ENCODE measurements at places on chromosomes 4 and X.

- no peak for DNase-seq
Measured at GRCh38 chr4:536351-536972, 37.5 kb downstream of the PIGG start.

DNA sequence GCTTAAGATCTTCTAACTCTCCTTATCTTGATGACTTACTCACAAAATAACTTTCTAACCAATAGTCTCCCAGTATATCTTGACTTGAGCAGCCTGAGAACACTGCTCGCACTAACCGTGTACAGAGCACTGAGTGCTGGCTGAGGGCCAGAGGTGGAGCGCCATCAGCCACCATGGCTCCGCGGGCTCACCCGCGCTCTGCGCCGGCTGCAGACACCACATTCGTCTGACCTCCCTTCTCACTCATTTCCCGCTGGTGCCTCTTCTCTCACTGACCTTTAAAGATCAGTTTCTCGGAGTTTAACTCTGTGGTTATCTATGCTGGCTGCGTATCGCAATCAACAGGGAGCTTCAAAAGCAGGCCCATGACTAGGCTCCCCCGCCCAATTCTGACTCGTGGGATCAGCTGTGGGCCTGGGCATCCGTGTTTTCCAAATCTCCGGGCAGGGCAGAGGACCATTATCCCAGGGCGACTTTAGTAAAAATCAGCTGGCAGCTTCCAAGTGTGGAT is 78.6 kb downstream of the HAUS3 start:
- no peak for DNase-seq

GRCh38 chr4:167492007-167492406 is 257.7 kb upstream of the SPOCK3 start:
- no peak for DNase-seq

GRCh38 chrX:20230406-20230805 is 36.3 kb downstream of the RPS6KA3 start:
- no peak for DNase-seq

- DNase-seq = no peak
Measured at GRCh38 chrX:38225093-38225492, 4.4 kb upstream of the SRPX start.

DNA sequence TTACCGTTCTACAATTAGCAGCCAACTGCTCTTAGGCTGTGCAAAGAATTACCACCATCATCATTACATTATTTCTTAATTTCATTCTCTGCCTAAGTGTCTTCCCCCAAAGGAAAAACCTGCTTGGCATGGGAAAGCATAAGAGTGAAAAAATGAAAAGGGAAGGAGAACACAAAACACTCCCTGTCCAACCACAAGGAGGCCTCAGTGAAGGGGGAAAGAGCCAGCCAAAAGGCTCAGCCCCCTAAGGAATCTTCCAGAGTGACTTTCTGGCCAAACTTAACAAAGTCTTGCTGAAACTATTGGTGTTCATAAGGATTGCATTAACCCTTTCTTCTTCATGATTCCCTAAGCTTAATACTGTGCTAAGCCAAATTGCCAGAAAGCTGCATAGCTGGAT is 287.4 kb downstream of the SMARCA1 start:
- DNase-seq = no peak

DNA sequence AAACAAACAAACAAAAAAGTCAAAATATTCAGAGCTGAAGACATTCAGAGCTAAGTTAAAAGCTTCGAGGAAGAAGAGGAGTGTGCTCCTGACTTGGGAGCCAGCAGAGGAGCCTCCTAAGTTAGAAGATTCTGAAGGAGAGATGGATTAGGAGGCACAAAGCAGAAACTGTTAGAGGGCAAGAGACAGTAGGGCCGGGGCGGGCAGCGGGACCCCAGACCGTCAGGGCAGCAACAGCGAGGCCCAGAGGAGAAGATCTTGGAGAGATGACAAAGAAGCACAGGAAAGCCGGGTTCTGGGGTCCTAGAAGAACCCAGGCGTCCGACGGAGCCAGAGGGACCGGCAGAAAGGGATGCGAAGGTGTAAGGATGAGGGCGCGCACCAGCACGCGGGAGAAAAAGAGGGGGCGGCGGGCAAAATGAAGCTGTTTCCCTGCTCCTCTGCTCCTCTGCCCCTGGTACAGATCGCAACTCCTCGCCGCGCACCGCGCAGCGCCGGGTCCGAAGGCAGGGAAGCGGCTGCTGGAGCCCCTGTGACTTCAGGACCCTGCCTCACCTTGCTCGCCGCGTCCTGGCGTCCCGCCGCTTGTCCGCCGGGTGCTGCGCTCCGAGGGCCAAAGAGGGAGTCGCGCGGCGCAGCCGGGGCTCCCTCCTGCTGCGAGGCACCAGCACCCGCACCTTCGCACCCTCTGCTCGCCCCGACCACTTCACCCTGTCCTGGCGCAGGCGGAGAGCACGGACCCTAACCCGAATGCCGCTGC is 477 bp downstream of the KLHL13 start:
- DNase-seq = no peak

DNA sequence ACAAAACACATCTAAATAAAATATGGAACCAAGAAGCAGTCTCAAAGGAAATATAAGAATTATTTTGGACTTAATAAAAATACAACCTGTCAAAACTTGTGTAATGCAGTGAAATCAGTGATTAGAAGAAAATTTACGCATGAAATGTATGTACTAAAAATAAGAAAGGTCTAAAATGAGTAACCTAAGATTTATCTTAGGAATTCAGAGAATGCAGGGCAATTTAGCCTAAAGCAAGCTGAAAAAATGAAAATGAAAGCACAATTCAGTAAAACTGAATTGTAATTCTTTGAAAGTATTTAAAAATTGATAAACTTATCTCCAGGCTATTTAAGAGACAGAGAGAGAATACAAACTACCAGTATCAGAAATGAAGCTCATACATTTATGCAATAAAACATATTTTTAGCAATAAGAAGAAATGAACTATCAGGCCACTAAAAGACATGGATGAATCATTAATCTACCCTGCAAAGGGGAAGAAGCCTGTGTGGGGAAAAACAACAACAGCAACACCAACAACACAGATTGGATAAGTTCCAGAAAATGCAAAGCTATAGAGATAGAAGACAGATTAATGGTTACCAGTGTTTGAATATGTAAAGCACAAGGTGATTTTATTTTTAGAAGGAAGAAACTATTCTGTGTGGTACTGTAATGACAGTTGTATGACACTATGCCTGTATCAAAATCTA is 442.0 kb upstream of the ADGRL3 start:
- DNase-seq = no peak

DNA sequence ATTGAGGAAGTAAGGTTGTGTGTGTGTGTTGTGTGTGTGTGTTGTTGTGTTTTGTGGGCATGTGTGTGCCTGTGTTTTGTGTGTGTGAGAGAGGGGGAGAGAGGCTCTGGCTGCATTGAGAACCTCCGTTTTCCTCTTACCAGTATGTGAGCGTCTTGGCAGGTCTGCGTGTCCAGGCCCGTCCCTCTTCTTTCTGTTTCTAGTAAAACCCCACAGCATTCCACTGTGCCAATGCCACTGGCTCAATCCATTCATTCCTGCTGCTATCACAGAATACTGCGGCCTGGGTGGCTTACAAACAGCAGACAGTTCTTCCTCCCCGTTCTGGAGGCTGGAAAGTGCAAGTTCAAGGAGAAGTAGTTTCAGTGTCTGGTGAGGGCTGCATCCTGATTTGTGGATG is 15.5 kb upstream of the HTRA3 start:
- DNase-seq = no peak

DNA sequence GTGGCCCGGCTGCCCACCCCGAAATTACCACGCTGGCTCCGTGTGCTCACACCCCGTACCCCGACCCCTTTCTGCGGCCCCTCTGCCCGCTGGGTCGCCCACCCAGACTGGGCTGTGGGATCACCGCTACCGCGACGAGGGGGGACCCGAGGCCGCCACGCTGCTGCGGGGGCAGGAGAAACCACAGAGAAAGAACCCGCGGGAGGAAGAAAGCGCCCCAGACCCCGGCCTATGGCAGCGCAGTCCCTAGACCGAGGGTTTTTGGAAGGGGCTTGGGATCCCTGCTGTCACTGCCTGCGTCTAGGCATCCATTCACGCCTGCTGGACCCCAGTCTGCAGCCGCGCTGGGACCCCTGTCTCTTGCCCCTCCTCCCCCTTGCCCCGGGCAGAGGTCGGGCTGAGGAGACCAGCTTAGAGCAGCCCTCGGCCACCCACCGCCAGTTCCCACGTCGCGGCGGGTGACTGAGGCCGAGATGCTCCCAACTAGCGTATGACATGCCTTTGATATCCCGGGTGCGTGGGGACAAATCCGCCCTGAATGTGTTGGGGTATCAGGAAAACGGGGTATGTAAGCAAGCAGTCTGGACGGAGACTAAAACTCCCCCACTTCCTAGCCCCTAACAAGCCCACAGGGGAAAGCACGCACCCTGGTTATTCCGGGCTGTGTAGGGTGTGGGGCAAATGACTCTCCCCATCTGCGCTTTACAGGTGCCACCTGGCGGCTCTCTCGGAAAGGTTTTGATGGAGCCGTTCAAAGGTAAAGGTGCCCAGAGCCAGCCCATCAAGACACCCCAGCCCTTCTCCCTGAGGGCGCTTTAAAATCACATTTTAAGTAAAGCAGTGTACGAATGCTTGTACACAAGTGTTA is 862 bp upstream of the INPP4B start:
- DNase-seq = peak; percentile 65

DNA sequence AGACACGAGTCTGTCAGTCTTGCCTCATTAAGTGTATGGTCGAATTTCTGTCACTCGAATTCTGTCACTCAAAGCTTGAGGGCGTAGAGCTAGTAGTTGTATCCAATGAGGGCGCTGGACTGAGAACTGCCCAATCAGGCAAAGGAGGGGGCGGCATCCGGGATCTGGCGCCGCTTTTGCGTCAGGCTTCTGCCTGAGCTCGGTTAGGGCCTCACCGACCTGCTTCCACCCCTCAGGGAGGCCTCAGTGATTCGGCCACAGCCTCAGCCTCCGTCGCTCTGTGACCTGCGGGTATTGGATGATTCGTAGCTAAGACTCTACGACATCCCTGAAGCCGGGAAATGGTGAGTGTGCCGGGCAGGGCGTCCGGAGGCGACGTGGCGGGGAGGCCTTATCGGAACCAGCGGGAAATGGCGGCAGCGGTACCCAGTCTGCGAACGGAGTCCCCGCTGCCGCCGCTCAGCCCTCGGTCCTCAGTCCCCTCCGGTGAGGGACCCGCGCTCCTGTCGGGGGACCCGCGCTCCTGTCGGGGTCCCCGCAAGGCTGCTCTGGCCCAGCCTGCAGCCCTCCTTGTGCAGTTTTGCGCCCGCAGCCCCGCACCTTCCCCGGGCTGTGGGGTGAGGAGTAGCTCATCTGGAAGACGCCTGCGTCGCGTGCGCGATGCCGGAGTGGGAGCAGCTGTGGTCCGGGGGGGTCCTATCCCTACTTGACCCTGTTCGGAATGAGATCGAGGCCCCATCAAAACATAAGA is 88.3 kb downstream of the ZNF718 start:
- no peak for DNase-seq

DNA sequence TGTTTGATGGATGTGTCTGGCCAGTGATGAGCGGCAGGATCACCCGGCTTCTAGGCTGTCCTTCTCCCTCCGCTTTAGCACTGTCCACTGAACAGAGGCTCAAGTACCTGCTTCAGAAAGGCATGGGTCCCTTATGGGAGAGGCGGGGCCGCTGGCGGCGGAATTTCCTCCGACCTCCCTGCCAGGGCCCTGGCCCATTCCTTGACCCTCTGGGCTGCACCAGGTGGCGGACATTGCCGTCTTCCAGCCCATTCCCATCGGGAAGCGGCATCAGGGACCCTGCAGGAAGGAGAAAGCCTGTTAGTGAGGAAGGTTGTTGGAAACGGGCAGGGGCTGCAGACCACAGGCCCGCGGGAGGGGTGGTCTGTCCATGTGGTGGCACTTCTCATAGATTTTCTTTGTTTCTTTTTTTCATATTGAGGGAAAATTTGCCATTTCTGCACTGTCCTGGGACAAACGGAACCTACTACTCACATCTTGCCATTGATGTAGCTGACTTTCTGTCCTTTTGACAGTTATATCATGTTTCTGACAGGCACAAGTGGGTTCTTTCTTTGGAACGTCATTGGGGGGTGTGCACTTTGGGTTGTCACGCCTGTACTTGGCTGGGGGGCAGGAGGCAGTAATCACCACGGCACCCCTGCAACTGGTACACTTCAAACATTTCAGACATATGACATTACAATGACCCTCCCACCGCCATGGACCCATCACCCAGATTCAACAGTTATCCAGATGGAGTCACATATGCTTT is 6.1 kb downstream of the APLN start:
- no peak for DNase-seq

DNA sequence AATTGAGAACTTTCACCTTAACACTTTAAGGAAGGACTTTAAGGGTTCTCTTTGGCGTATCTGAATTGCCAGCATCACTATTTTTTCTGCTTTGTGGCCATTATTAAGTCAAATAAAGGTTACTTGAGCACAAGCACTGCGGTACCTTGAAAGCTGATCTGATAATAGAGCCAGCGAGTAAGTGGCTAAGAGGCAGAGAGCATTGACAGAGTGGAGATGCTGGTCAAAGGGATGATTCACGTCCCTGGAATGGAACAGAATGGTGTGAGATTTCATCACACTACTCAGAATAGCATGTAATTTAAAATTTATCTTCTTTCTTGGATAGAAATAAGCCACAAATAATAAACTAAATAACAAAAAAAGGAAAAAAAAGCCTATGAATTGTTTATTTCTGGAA is 57.1 kb upstream of the NPFFR2 start:
- DNase-seq = no peak

GRCh38 chr4:16732741-16733140 is 165.7 kb downstream of the LDB2 start:
- DNase-seq = no peak

GRCh38 chr4:5638976-5639375 is 69.4 kb downstream of the EVC2 start:
- no peak for DNase-seq

- no peak for DNase-seq
Measured at GRCh38 chr4:111641813-111642579, 503.3 kb upstream of the FAM241A start.

- no peak for DNase-seq
Measured at GRCh38 chr4:82402196-82402775, 28.0 kb downstream of the HNRNPDL start.

Measured in activated effector memory CD4-positive, alpha-beta T cell treated with Interleukin-2 at 50 U/mL for 16 hours (primary cell).